Posterior vena cava (tissue), 2 donors: ENCODE measurements at places on chromosomes 4 and X. TPM values are rescaled to one million over a fixed set of nuclear protein-coding genes. Genes with fewer than 3 reads are reported as not detected.

DNA sequence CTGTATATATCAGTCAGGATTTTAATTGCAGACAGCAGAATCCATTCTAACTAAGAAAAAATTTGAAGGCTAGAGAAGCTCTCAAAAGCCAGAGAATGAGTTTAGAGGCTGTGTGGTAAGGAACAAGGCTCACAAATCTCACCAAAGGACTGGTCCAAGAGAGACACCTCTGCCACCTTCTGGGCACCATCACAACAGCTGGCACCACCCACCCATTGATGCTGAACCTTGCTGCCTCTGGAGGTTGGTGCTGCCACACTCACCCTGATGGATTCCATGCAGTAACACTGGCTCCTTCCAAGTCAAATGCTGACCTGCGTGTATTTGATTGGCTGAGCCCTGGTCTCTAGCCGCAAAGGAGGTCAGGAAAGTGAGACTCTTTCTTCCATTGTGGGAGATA lies 100.8 kb downstream of the BEND2 start:
- no peak for DNase-seq

- peak; percentile 85 for DNase-seq
Measured at GRCh38 chr4:16226816-16227461, 668 bp upstream of the TAPT1 start.

The NIPAL1 gene
- total RNA-seq, result 0.48 TPM

DNA sequence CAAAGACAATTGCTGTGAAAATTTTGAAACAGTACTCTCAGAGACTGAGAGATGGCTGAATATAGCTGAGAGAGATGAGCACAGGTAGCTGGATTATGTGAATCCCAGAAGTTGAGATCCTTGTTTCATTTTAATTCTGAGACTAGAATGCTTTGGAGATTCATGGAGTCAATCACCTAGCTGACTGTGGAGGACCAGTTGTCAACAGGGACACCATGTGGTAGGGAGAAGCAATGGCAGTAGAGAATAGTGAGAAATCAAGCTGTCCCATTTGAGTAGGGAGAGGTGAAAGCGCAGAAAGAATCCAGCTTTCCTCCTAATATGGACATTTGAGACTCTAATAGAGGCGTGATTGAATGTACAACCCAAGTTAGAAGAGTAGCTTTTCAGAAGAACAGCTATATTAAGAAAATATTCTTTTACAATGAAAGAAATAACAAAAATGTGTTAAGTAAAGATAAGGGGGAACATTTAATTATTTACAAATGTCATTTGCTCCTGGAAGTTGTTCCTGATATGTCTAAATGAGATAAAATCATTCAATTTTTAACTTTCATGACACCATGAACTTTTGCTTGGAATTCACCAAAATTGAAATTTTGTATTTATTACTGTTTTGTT lies 30.3 kb upstream of the GLRB start:
- DNase-seq, result no peak

DNA sequence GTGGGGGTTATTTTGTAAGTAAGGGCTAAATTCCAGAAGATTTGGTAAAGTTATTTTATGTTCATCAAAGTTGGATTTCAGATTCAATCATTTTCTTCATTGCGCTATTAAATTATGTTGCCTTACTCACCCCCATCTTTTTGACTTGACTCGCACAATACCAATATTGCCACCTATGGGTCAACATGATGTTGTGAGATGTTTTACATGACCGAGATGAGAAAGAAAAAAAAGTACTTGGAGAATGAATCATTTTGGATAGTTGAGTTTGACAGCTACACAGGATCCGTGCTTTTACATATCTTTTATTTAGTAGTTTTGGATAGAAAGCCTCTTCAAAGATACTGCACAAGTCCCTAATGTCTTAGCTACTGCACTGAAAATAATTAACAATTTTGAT lies 224.2 kb upstream of the EMCN start:
- DNase-seq, result no peak

The WDR44 gene
- total RNA-seq, result 16.6 TPM

DNA sequence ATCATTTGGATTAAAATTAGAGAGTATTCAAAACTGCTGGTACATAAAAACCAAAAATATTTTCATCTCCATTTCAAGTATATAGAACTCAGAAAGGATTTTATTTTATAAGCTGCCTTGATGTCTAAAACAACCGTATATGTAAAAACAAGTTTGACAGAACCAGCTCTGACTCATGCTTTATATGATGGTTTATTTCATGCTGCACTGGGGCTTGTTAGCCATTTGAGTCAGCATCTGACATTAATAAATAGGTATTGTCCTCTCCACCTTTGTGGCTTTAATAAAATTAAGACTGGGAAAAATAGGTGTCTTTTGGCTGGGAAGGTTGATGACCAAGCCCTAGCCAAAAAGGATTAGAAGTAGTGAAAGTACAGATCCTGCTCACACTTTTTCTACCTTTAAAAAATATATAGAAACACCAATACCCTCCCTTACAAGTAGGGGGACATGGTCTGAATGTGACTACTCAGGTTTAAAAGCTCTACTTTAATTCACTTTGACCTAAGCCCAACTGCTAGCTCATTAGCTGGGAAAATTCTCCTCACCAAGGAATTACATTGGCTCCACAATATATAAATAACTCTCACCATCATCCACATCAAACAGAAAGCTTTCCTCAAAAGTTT lies 228.1 kb downstream of the ADAMTS3 start:
- no peak for DNase-seq

The UGT2A3 gene
- not detected for total RNA-seq

The MGST2 gene
- 41.1 TPM for total RNA-seq

The DCAF4L1 gene
- 0.28 TPM for total RNA-seq
